Amygdala (tissue), 56 donors: ENCODE measurements at places on chromosomes 11 and 22.
A peak's percentile ranks its signal among the peaks of the same experiment; 100 is the strongest.

DNA sequence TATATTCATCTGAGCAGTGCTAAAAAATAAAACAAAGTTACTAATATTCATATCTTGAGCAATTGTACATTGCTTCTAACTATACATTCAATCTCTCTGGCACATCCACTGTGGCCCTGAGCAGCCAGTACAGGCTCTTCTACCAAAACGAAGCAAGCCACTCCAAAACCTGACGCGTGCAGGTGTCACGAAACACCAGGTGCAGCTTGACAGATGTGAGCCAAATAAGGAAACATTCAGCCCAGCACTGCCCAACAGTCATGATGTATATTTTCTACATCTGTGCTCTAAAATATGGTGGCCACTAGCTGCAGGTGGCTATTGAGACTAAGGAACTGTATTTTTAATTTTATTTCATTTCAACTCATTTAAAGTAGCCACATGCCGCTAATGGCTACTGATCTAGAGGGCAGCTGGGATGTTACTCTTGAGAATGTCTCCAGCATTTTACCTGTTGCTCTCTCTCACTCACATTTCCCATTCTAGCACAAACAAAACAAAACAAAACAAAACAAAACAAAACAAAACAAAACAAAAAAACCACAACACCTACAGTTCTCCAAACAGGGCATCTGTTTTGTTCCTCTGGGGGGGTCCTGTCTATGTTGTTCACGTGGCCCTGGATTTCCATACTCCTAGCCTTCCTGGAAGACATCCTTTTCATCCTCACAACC lies 77.7 kb downstream of the LARGE1 start:
- no peak for DNase-seq

DNA sequence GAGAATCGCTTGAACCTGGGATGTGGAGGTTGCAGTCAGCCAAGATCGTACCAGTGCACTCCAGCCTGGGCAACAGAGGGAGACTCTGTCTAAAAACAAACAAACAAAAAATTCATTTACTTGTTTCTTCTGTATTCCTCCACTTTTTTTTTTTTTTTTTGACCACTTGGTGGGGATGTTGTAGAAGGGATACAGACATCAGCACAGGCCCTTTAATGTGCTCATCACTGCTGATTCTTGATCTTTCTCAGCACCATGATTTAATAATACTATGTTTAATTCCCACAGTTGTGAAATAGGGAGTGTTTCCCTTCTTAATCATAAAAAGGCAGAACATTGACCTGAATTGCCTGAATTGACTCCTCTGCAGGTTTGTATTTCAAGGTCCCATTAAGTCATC lies 4.5 kb downstream of the TTC9C start:
- DNase-seq = no peak

- DNase-seq = no peak
These were observed 62.3 kb upstream of the CLMP start for GRCh38 chr11:123257370-123257769.

GRCh38 chr22:43891360-43892182 lies at the start of gene PNPLA5:
PNPLA5 (minus strand) TSS chr22:43892013; CDS start chr22:43891880, 133 bp downstream.
- DNase-seq = no peak

DNA sequence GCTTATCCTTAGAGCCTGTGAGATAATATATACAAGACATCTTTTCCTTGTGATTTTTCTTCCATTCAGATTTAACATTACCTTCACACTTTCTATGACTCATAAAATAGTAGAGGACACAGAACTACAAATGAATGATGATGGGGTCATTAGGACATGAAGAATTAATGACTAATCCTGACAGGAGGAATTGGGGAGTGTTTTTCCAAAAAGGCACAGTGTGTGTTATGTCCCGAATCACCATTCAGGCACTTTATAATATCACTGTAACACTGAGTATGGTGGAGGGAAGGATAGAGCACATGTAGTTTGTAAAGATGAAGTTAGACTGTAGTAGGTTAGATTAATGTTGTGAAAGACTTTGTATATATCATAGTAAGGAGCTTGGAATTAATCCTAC lies 391.3 kb downstream of the JRKL start:
- no peak for DNase-seq

- no peak for DNase-seq
These were observed 24.4 kb downstream of the SREBF2 start for GRCh38 chr22:41857155-41857859.

GRCh38 chr22:42314709-42315391 lies 44.4 kb upstream of the TCF20 start:
- DNase-seq = no peak

- DNase-seq = no peak
These were observed 61.9 kb downstream of the BMAL1 start for GRCh38 chr11:13339195-13340153.

DNA sequence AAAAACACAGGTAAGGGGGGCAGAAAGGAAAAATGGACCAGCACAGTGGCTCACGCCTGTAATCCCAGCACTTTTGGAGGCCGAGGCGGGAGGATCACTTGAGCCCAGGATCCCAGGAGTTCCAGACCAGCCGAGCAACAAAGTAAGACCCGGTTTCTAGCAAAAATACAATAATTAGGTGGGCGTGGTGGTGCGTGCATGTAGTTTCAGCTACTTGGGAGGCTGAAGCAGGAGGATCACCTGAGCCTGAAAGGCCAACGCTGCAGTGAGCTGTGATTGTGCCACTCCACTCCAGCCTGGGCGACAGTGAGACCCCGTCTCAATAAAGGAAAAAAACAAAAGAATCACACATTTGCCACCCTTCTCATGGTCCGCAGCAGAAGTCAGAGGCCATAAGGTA lies 519.4 kb downstream of the BRD1 start:
- DNase-seq = no peak

- no peak for DNase-seq
These were observed 1.4 kb downstream of the RIN1 start for GRCh38 chr11:66334605-66335442.

DNA sequence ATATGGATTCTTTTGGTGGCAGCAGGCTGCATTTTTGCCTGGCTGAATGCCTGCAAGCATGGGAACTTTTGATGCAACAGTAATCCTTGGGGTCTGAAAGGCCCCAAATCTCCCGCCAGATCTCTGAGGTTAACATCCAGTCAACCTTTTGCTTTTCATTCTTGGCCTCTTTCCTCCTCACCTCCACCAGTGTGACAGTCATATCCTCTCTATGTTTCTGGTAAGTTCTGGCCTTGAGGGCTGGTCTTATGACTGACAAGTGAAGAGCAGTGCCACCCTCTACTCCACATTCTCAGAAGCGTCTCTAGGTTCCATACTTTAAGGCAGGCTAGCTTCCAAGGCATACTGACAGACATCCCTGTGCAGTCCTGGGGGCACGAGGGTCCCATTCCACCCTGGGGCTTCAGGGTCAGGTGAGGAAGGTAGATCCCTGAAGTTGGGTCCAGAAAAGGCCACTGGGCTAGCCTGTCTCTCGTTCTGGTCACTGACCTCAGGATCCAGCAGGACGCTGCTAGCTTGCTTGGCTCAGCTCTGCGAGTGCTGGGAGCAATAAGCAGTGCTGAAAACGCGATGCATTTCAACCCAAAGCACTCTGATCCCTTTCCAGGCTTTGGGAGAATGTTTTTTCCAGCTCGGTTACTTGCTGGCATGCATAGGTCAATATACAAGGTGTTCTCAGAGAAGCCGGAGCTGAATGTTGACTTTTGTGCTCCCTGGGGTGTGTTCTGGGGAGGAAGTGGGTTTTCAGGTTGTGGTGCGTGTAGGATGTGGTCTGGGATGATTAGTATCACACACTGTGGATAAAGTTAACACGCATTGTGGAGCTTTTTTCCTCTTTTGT lies 75.2 kb downstream of the PTPRJ start:
- no peak for DNase-seq

GRCh38 chr22:30866216-30866615 lies 102.4 kb downstream of the MORC2 start:
- no peak for DNase-seq

GRCh38 chr11:16788141-16789062 lies 50.0 kb downstream of the C11orf58 start:
- DNase-seq = peak; percentile 19

DNA sequence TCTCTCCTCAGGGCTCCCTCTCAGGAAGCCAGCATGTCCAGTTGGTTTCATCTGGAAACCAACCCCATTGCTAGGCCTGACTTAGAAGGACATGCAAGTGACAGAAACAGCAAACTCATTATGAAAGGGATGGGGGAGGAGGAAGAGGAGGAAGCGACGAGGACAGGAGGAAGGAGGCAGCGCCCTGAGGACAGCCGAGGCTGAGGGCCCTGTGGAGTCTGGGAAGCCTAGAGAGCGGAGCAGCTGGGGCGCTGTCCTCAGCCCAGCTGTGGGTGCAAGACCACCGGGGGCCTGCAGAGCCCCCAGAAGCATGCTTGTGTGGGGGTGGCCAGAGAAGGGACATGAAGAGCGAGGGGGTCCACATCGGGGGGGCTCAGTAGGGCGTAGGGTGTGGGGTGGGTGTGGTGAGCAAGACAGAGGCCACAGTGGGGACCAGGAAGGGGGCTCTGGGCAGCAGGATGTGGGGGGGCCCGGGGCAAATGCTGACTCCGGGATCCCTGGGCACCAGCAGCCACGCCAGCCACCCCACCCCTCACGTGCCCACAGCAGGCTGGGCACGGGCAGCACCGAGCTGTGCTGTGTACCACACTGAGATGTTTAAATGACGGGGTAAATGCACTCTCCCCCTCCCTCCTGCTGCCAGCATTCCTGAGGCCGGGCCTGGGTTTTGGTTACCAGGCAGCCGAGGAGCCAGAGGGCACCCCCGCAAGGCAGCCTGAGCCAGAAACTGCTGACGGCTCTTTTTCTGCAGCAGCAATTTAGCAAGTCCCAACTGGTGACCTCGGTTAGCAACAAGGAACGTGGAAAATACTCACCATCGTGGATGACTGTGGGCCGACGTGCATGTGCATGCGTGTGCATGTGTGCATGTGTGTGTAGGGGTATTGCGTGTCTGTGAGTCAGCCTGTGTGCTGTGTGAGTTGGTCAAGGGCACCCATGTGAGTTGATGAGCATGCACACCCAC lies 82.7 kb upstream of the LINC01488 start:
- no peak for DNase-seq

- no peak for DNase-seq
These were observed 144.4 kb downstream of the NCAM1 start for GRCh38 chr11:113105592-113105991.

GRCh38 chr11:422249-422656 lies 7.5 kb upstream of the SIGIRR start:
- no peak for DNase-seq

DNA sequence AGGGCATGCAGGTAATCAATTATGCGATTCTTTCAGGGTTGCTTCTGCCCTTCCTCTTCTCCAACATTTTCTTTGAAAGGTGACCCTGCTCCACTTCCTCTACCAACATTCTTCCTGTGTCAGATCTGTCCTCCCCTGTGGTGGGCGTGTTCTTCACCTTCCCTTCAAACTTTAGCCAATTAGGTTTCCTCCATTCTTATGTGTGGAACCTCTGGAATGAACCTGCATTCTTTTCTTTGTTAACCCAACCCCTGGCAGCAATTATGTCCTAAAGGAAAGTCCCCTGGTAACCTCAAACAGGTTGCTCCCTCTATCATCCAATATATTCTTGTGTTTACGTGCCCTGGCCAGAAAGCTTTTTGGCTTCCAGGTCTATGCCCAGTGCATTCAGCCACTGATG lies 22.4 kb downstream of the KIRREL3 start:
- DNase-seq = no peak

DNA sequence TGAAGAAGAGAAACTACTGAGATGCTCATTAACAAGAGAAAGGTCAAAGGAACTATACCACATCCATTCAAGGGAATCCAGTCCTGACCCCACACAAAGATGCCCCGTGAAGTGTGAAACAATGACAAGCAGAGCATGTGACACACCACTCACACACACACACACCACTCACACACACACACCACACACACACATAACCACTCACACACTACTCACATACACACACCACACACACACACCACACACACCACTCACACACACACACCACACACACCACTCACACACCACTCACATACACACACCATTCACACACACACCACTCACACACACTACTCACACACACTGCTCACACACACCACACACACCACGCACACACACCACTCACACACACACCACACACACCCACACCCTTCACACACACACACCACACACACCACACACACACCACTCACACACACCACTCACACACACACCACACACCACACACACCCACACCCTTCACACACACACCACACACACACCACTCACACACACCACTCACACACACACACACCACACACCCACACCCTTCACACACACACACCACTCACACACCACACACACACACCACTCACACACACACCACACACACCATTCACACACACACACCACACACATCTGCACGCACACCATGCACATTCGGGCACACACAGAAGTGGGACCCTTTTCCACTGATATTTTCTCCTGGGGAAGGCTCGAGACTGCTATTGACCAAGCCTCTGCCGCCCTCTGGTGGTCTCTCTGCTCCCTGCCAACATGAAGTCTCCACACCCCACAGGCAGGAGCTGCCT lies 32.0 kb upstream of the COMT start:
- peak; percentile 60 for DNase-seq

DNA sequence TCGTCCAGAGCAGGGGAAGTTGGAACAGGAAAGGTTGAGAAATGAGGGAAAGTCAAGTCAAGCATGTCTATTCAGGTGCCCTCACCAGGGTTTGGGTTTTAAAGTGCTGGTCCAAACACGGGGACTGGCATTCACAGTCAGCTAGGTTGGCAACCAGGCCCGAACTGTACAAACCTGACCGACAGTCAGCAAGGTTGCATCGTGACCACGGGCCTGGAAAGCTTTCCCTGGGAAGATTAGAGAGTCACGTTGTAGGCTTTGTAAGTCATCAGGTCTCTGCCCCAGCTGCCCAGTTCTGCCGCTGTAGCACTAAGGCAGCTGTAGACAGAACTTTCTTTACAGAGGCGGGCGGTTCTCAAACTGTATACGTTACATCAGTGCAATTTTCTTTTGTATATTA lies 7.4 kb downstream of the KRTAP5-10 start:
- DNase-seq = no peak

- DNase-seq = no peak
These were observed 24.3 kb upstream of the CCDC34 start for GRCh38 chr11:27387362-27387761.

- DNase-seq = no peak
These were observed 167.5 kb downstream of the KIRREL3 start for GRCh38 chr11:126833065-126833464.

GRCh38 chr22:49582181-49582580 lies 245.5 kb downstream of the BRD1 start:
- peak; percentile 22 for DNase-seq

DNA sequence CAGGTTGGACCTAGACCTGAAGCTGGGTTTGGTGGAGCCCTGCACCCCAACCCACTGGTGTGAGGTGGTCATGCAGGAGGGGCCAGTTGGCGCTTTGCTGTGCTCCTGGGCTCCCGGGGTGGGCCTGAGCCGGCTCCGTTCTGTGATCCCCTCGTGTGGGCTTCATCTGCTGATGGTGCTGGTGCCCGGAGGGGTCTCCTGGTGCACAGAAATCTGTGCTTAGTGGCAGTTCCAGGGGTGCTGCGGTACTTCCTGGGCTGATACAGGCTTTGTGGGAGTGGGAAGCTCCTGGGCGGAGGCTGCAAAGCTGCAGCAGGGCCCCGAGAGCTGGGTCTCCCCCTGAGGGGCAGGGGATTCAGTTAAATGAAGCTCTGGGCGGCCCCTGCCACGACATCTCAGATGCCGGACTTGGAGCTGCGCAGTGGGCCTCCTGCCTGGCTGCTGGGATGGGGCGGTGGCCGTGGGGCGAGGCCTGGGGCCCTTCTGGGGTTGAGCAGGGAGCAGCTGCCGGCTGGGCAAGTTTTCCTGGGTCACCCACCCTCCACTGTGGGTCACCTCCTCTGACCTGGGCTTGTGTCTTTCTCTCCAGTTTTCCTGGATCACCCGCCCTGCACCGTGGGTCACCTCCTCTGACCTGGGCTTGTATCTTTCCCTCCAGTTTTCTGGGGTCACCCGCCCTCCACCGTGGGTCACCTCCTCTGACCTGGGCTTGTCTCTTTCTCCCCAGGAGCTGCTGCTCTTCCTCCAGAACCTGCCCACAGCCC lies 410.5 kb downstream of the TBC1D22A start:
- no peak for DNase-seq
